ENCODE measurements at places on chromosomes 2 and 18. TPM values are rescaled to one million over a fixed set of nuclear protein-coding genes. Genes with fewer than 3 reads are reported as not detected.

Gene ACADL
- 15.7 TPM for polyA plus RNA-seq

DNA sequence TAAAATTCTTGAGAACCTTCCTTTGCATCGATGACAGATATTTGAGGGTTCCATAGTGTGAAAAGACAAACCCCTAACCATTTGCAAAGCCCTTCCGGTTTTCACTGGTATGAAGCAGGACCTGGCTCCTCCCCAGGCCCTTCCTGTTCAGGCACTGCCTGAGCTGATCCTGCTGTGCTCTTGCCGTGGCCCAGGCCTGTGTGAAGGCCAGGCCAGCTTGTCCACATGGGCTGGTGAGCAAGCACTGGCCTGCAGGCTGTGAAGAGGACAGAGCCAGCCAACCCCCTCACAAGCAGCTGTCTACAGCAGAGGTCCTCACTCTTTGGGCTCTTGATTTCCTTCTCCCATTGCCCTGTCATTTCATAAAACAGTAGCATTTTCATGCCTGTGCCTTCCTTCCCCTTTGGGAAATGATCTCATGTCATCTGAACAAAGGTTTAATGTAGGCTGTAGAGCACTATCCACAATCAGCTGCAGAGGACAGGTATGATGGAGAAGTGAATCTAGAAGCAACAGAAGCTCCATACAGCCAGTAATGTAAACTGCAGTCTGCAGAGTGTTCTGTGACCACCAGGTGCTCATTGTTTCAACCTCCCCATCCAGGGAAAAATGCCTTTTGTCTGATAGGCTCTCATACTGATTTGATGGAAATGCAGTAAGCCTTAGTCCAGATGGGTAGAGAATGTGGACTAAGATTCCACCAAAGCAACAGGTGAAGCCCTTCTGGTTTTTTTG, 19.8 kb downstream of the MPHOSPH10 start:
- no peak for DNase-seq

- DNase-seq, result no peak
These were observed 105.5 kb upstream of the CCDC68 start for GRCh38 chr18:55064760-55065159.

GRCh38 chr18:51513517-51513916, 316.0 kb upstream of the MEX3C start:
- no peak for DNase-seq

- no peak for DNase-seq
These were observed 118.5 kb downstream of the ATP9B start for GRCh38 chr18:79187532-79188277.
